ENCODE measurements at places on chromosomes 11 and 22. TPM values are rescaled to one million over a fixed set of nuclear protein-coding genes. Genes with fewer than 3 reads are reported as not detected.

DNA sequence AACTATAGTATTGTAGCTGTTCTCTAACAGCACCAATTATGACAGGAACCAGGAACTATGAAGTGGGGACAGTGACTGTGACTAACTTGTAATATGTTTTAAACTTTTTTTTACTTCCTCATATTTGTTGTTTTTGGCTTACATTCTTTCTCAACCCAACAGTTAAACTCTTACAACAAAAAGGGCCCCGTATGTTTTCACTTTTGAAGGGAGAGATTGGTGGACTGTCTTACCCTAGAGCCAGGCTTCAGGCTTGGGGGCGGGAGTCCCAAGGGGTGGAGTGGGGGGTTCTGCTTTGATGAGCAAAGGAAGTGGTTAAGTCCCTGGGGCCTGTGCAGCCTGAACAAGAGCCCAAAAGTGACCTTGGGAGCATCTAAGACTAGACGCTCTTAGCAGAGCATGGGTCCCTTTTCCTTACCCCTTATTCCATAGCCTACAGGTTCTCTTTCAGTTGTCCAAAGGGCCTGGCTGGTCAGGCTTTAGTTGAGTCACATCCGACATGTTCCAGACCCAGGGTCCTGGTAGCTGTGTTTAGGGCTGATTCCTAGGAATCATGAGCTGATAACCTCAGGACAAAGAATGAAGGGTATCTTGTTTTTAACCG, 38.8 kb downstream of the STIM1 start:
- DNase-seq, result no peak

DNA sequence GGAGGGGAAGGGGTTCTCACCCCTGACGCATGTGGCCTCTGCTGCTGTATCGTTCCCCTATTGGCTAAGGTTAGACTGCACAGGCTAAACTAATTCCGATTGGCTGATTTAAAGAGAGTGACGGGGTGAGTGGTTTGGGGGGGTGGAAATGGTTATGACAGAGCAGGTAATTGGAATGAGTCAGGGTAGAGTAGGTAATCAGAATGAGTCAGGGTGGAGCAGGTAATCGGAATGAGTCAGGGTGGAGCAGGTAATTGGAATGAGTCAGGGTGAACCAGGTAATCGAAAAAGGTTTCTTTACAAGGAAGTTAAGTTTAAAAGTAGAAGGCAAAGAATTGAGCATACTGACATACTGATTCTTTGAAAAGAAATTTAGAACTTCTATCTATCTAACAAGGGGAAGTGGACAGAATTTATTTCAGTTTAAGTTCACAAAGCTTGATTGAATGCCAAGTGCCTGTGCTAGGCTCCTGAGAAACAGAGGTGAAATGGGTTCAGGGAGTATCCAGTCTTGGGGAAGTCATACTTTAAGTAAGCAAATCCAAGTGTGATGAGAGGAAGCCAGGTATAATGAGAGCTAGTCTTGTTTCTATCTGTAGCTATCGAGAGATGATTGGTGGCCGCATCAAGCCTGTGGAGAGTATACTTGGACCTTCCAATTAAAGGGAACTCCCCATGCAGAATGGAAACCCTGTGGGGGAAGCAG, 58.0 kb downstream of the C11orf91 start:
- no peak for DNase-seq

- DNase-seq, result no peak
Observed at GRCh38 chr11:107566569-107566968, 1.0 kb upstream of the ALKBH8 start.

- DNase-seq, result no peak
Observed at GRCh38 chr11:70862093-70862492, 390.3 kb downstream of the SHANK2 start.

DNA sequence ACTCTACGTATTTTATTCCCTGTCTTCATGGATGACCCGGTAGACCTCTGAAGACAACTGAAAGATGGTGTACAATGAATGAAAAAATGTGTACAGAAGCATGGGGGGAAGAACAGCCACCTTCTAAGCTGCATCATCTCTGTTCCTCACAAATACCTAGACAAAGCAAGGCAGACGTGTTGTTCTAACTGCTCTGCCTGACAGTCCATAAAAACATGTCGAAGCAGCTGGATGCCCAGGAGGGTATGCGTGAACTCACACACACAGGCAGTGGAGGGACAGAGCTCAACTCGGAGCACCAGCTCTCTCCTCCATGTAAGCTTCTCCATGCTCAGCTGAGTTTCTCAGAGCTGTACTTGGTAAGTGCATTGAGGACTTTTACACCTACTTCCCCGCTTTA, 327.4 kb downstream of the CTTN start:
- DNase-seq, result no peak

DNA sequence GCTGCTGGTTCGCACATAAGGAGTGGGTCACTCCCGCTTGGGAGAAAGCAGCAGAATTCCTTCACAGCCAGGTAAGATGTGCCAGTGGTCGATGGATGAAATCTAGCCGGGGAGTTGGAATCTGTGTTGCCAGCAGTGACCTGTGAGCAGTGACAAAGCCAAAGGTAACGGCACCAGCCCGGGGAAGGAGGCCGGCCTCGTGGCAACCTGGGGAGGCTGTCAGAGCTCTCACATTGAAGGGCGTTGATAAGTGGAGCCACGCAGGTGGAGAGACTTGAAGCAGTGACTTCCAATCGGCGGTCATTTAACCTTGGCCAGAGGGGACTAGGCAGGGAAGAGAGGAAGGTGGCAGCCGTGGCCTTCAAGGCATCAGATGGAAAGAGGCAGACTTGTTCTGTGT, 58.8 kb downstream of the ARHGAP8 start:
- no peak for DNase-seq

GRCh38 chr11:113681711-113682413, 24.2 kb downstream of the TMPRSS5 start:
- no peak for DNase-seq

GRCh38 chr22:29824677-29825076, 13.4 kb downstream of the ASCC2 start:
- no peak for DNase-seq

DNA sequence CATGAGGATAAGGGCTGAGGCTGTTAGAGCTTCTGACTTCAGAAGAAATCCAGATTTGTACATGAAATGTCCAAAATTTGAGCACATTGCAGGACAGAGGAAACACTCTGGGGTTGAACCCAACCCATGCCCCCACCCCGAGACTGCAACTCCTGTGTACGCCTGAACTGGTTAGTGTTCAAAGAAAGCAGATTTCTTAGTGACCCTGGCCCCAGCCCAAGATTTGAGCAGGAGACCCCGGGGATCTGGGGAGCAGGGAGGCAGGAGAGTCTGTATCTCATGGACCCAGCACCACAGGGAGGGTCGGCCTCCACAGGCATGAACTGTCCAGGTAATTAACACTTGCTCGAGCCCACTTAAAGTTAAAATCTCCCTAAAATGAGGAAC, 69.3 kb upstream of the WNT7B start:
- DNase-seq, result no peak

DNA sequence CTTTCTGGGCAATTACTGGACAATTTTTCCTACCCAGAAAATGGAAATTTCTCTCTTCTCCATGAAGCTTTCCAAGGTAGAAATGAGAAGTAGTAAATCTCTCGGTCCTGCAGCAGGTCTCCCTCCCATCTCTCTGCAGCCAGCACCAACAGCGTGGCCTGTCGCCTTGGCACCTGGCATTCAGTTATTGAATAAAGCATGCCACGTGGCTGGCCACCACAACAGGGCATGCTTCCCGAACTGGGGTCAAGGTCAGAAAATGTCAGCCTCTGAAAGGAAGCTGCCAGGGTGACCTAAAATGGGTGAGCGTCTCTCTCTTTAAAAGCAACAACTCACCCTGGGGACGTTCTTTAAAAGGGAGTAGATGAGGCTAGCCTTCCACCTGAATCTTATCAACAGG, 14.0 kb downstream of the CACNG2 start:
- no peak for DNase-seq

DNA sequence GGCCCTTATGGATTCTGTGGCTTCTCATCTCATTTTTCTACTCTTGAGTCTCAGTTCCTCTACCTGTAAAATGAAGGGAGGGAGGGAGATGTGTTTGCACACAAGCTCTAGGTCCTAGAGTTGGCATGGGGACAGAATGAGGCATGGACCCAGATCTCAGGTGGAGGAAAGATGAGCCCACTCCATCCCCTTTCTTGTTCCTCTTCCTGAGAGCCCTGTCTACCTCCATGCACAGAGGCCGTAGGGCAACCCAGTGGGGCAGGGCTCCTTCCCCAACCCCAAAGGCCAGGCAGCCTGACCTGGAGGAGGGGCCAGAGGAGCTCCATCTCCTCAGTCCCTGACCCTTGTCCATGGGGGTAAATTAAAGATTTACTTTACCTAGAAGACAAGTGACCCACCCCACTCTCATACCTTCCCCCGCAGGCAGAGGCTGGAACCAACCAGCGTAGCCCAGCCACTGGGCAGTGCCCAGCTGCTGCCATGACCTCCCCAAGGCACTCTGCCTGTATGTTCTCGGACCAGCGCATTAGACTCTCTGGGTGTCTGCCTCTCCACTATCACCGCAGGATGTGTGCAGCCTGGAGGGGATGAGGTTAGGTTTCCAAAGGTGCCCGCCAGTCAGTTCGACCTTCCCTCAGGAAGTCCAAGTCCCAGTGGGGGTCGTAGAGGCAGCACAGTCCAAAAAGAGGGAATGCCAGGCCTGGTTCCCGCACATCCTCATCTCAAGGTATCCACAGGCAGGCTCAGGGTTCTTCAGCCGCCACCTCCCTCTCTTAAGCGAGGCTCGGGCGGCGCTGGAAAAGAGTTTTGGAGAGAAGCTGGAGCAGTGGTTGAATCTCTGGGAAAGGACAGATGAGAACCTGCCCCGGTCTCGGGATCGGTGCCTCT, 3.0 kb downstream of the SMTN start:
- no peak for DNase-seq

- DNase-seq, result no peak
Observed at GRCh38 chr11:71396548-71397123, 51.6 kb downstream of the DHCR7 start.

- DNase-seq, result no peak
Observed at GRCh38 chr11:2589538-2589934, 110.3 kb downstream of the KCNQ1OT1 start.

GRCh38 chr22:50048061-50048765, 9.9 kb downstream of the TTLL8 start:
- DNase-seq, result no peak

GRCh38 chr11:117535201-117535849, 207.7 kb downstream of the CEP164 start:
- DNase-seq, result no peak

DNA sequence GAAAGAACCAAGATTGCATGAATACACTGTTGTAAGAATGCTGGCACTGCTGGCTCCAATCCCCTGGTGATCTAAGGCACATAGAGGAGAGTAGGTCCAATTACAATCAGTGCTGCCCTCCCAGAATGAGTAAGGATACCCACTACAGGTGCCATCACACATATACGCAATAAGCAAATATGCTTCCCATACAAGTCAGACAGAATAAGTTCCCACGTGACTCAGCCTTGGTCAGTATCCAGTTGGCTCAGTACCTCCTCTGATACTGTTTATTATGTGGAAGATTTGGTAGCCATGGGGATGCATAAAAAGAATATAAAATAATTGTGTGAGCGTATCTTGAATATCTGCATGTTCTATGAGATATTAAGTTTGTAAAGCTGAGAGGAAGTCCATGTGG, 8.9 kb upstream of the OR2D3 start:
- DNase-seq, result no peak

GRCh38 chr11:5700421-5701054, 10.9 kb downstream of the TRIM22 start:
- DNase-seq, result no peak

DNA sequence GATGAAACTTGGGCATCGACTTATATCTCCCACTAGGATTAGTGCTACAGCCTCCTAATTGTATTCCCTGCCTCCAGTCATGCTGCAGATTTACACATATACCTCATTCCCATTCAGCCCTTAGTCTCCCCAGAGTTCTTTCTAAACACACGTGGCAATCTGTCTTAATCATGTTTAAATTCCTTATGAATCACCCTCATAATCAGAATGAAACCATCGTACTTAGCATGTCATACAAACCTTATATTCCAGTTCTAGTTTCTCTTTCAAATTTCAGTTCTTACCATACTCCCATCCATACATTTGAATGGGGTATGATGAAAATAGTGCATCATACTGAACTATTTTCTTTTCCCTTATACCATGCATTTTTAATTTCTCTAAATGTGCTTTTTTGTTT, 6.0 kb upstream of the OR10A2 start:
- DNase-seq, result no peak

- no peak for DNase-seq
Observed at GRCh38 chr22:49284056-49284784, 543.5 kb downstream of the BRD1 start.

GRCh38 chr22:26573026-26573662, 16.8 kb downstream of the TPST2 start:
- DNase-seq, result no peak

GRCh38 chr11:124113890-124114289, 1.4 kb upstream of the VWA5A start:
- DNase-seq, result no peak

DNA sequence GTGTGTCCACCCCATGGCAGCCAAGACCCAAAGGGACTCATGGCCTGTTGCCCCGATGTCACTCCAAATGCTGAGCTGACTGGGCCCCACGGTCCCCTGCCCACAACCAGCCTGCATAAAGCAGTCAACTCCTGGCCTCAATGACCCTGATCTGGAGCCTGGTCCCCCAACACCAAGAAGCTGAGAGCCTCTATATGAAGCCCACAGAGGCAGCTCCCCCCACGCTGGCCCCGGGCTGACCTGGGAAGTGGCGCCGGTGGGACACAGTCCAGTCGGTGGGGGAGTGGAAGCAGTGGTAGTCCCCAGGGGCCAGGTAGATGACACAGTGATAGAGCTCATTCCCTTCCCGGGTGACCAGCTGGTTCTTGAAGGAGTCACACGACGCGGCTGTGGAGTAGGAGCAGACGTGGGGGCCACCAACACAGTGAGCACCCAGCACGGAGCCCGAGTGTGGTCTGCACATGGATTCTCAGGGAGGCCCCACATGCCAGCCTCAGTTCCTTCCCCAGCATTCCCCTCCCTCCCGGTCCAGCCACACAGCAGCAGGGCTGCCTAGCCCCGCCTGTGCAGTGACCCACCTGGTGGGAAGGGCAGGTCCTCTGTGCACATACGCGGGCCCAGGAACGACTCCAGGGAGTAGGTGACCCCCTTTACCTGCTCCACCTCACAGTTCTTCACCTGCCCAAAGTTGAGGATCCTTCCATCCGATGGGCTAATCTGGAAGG, 41.1 kb downstream of the PISD start:
- DNase-seq, result no peak

RDX gene
- 200 TPM for total RNA-seq

MUC2 gene
- 0.08 TPM for total RNA-seq

APOBEC3B gene
- 15.6 TPM for total RNA-seq

SRPRA gene
- total RNA-seq, result 149 TPM

TRIM34 gene
- total RNA-seq, result 1.5 TPM

SLC5A1 gene
- total RNA-seq, result 0.03 TPM

PHF21B gene
- 4.5 TPM for total RNA-seq

LIN7C gene
- 44.2 TPM for total RNA-seq

DAGLA gene
- total RNA-seq, result 6.4 TPM

AGBL2 gene
- total RNA-seq, result 6.8 TPM

LAYN gene
- total RNA-seq, result 3.6 TPM

SMC1B gene
- total RNA-seq, result 0.10 TPM

UPB1 gene
- total RNA-seq, result 0.10 TPM

PTGDR2 gene
- total RNA-seq, result not detected

TRIM48 gene
- total RNA-seq, result not detected

PIH1D2 gene
- total RNA-seq, result 3.0 TPM
